ENCODE measurements at places on chromosomes 6 and 20.

DNA sequence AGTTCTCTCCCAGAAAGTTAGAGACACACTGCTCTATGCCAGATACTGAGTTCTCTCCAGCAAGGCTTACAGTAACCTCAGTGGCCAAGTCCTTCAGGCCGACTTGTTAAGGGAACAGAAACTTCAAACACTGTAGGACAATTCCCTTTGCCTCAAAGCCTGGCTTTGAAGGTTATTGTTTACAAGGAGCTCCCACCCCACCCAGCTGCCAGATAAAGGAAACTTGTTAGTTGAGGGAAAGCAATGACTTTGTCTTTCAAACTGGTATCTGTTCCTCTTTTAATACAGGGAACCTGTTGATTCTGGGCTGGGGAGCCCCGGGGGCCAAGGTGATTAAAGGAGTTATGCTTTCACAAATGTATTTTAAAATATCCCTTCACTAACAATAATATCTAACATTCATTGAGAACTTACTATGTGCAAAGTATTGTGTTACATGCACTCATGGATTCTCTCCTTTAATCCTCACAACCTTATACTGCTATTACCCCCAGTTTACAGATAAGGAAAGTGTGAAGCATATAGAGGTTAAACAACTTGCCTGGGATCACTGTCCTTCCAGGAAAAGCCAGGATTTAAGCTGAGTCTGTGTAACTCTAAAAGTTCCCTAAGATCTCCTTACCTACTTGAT lies 27.6 kb upstream of the CDKN1A start:
- no peak for DNase-seq

- no peak for DNase-seq
Observed at GRCh38 chr6:105797983-105798453, 288.1 kb upstream of the PRDM1 start.

- DNase-seq, result no peak
Observed at GRCh38 chr6:143098054-143098671, 37.5 kb downstream of the AIG1 start.

DNA sequence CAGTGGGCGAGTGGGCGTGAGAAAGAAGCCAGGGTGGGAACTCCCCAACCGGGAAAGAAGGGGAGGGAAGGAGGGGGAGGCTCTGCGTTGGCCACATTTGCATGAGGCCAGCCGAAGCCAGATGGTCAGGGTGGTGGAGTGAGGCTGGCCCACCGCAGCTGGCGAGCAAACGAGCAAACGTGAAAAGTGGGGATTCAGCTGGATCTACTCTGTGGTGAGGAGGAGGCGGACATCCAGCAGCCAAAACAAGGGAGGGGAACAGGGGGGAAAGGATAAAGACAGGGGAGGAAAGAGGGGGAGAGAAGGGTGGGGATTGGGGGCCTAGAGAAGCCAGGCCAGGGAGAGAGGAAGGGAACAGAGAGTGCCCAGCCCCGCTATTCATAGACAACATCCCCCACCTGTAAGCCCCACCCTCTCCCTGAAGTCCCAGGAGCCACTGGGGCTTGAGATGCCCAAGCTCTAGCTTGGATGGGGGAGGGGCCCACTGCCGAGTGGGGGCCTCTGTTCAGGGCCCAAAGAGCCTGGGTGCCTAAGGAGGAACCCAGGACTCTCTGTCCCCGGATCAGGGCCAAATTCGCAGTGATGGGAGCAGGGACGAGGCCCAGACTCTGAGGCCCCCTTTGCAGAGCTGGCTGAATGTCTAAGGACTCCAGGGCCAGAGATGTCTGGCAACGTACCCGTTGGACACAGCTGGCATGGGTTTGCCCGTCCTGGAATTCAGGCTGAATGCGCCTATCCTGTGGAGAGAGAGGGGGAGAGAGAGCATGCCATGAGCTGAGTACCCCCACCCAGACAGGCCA lies 45.1 kb downstream of the CPNE5 start:
- no peak for DNase-seq

- no peak for DNase-seq
Observed at GRCh38 chr6:123089226-123089625, 93.2 kb downstream of the CLVS2 start.

GRCh38 chr20:17904027-17904426 lies 64.6 kb downstream of the SNX5 start:
- DNase-seq, result no peak

DNA sequence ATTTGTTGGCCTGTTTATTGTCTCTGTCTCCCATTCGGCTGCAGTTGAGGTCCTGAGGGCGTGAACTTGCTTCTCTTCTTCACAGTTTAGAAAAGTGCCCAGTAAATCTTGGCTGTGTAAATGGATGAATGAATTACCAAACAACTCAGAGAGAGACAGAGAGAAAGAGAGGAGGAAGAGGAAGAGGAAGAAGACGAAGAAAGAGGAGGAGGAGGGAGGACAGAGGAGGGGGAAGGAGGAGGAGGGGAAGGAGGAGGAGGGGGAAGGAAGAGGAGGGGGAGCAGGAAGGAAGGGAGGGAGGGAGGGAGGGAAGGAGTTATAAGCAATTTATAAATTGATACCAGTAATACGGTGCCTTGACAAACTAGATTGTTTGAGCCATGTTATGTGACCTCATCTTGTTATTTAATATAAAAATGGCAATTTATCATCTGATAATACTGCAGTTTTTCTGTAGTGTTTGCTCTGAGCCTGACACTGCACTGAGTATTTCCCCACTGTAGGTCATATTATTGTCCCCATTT lies 18.7 kb downstream of the HCK start:
- no peak for DNase-seq

GRCh38 chr6:47832386-47833100 lies 50.7 kb downstream of the OPN5 start:
- DNase-seq, result no peak

DNA sequence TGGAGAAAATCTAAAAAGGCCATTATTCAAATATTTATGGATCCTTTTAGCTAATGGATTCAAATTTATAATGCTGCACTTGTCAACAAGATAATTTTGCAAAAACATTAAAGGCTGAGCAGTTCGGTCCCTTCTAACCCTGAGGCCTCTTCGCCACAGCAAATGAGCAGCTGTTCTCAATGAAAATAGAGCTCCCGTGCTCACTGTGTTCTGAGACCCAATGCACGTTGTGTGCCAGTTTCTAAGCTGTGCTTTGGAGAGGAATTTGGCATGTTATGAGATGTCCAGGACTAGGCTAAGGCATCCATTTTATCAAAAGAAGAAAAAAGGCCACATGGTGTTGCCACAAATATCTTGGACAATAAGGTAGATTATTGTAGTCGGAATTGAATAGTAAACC lies 220.1 kb upstream of the TSHZ2 start:
- DNase-seq, result no peak

- DNase-seq, result no peak
Observed at GRCh38 chr6:11700118-11700718, 78.4 kb downstream of the ADTRP start.

DNA sequence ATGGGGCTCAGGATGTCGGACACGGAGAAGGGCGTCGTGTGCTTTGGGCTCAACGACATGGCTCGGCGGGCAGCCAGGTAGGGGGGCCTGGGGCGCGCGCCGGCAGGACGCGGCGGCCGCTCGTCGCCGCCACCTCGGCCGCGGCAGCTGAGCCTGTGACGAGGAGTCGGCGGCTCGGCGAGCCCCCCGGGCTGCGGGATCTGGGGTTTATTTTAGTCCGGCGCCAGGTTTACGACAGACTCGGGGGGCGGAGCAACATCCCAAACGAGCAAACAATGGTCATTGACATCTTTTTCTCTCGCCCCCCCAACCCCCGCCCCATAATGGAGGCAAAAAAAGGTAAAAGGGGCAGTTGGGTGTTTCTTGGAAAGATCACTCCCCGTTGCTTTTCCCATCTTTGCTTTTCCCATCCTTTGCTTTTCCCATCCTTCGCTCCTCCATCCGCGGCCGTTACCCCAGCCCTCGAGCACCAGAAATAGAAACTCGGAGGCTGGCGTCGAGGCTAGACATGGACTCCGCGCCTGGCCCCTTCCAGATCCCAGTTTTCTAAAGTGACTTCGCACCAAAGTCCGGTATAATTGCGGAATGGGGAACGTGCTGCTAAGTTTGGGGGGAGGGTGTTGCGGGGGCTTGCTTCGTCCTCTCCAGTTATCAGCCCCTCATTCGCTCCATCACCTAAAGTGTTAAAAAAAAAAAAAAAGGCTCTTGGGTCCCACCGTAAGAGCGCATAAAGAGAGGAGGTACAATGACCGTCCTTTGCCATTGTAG lies at the start of gene NKX2-4:
Gene NKX2-4, minus strand, starts transcription at position 186 of the 768 bp plus-strand sequence. Its CDS starts 127 bp downstream, at position 59.
- DNase-seq, result no peak

DNA sequence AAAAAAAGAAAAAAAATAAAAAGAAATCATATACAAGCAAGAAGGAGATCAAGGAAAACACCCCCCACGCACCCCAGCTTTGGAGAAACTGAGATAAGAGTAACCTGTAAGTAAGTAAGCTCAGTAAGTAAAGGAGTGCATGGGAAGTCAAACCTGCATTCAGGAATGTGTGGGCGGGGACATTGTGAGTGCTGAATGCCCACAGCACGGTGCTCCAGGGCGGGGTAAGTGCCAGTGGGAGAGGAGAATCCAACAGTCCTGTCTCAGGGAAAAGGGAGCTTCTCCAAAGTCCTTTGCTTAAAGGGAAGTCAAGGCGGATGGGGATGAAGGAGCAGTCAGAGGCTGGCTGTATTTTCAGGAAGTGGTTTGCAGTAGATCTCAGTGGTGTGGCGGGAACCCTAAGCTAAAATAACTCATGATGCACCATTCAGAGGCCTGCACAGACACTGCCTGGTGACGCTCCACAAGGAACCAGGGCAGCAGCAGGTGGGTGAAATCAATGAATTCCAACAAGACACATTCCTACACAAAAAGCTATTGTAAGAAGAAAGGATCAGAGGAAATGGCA lies 368.0 kb downstream of the QKI start:
- no peak for DNase-seq

DNA sequence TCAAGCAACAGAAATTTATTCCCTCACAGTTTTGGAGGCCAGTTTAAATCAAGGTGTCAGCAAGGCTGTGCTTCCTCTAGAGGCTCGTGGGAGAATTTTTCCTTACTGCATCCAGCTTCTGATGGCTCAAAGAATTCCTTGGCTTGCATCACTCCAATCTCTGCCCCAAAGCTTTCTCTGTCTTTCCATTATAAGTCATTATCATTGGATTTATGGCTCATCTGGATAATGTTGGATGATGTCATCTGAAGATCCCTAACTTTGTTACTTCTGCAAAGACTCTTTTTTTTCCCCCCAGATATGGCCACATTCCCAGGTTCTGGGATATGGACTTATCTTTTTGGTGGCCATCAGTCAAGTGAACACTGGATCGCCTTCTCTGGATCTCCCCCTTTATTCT lies 146.3 kb upstream of the B3GAT2 start:
- no peak for DNase-seq

- DNase-seq, result no peak
Observed at GRCh38 chr6:151181706-151182363, 57.9 kb upstream of the AKAP12 start.

GRCh38 chr6:159440911-159441703 lies 251.9 kb downstream of the SOD2 start:
- DNase-seq, result no peak

GRCh38 chr6:81808851-81809570 lies 56.5 kb upstream of the TENT5A start:
- DNase-seq, result no peak

DNA sequence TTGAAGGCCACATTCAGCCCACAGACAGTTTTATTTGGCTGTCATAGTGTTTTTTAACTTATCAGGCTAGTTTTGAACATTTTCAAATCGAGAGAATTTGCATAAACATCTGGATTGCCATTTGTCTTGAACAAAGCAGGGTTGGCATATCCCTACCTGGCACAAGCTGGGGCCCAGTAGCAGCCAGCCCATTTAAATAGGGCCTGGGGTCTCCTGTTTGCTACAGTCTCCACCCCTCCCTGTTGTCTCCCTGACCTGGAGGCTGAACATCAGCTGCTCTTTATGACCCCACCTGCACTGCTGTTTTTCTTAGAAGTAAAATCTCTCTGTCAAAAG lies 10.5 kb downstream of the BCAS4 start:
- DNase-seq, result no peak

DNA sequence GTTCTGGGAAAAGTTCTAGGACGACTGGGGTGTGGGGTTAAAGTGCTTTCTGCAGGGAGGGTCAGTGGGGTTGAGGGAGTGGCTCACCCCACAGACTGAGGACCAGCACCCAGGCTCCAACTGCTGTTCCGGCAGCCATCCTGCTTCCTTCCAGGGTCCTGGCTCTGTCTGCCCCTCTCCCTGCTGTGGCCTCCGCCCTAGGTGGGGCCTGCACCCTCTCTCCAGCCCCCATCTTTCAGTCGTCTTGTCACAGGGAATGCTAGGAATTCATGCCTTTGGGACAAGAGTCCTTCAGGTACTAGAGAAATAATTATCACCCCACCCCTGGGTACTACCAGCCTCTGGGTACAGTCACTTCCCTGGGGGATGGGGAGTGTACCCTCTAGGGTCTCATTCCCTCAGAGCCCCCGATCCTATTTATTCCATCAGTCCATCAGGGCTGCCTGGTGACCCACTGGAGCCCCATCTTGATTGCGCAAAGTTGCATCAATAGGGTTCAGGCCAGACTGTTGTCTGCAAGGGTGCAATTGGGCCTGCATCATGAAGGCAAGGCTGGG lies at the start of gene AGER:
Gene AGER, minus strand, starts transcription at position 170 of the 557 bp plus-strand sequence. Its CDS starts 31 bp downstream, at position 139.
- no peak for DNase-seq

GRCh38 chr20:4667371-4667773 lies 54.3 kb upstream of the PRND start:
- no peak for DNase-seq

DNA sequence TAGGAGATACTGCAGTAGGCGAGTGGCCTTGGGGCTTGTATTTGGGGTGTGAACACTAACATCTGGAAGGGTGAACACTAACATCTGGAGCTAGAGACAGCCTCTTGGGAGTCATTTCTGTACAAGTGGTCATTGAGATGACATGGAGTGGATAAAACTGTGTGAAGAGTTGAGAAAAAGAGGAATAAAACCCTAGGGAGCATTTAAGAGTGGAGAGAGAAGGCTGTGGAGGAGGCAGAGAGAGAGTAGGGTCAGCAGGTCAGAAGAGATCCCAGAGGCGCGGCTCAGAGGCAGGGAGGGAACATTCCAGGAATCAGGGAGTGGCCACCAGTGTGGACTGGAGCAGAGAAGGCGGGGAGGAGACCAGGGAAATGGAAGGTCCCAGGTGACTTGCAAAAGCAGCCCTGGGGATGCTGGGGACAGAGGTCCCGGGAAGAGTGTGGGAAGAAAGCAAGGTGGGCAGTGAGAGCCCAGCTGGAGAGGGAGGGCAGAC lies 202.0 kb upstream of the RNF24 start:
- no peak for DNase-seq

DNA sequence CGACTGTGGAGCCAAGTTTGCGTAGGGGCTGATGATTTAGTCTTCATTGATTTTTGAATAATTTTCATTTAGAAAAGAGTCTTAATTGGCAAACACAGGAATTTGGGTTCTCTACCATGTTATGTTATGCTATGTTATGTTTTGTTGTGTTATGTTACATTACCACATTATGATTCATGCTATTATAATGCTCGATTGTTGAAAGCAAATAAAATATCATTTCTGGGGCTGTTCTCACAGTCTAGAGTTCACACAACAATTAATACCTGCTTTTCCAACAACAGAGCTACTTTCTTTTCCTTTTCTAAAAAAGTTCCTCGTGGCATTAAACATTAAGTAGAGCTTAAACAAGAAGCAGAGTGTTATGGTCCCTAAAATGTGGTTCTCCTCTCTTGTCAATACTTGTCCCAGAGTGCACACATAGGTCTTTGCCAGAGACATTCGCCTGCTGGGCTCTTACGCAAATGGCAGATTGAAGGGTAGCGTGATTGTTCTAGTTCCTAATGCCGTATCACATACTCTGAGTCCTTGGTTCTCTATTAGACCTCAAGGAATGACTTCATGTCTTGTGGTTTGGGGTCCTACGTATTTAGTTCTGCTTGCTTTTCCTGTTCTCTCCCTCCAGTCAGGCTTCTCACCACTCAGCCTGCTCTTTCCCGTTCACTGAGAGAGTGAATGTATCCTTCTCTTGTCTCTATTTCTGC lies 370.3 kb downstream of the CD109 start:
- no peak for DNase-seq

- no peak for DNase-seq
Observed at GRCh38 chr6:15457121-15457650, 205.6 kb downstream of the DTNBP1 start.
